ENCODE measurements at places on chromosomes 5 and 9.

DNA sequence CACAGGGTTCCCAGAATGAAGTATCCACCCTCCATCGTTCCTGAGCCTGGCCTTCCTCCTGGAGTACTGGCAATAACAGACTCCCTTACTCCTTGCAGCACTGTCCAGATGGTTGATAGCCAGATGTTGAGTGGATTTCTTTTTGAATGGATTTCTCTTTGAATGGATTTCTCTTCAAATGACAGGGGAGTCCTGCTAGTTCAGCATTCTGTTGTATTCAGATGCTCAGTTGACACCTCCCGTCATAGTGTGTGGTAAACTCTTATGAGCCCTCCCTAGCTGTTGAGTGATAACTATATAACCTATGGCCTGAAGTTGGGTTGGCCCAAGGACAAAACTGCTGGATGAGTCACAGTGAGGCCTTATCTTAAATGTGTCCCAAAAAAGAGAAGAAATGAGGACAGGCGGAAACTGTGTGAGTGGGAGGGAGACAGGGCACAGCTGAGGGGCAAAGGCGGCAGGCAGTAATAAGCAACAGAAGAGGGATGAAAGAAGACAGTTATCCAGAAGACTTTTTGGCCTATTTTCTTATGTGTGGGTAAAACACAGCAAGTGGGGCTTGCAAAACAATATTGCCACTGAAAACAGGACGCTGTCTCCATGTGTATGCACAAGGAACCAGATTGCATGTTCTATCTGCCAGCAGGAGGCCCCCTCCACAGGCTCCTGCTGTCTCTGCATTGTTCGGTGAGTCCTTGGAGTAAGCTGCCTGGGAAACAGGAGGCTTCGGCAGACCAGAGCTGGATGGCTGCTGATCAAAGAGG lies 209.5 kb upstream of the S1PR3 start:
- DNase-seq: no peak

DNA sequence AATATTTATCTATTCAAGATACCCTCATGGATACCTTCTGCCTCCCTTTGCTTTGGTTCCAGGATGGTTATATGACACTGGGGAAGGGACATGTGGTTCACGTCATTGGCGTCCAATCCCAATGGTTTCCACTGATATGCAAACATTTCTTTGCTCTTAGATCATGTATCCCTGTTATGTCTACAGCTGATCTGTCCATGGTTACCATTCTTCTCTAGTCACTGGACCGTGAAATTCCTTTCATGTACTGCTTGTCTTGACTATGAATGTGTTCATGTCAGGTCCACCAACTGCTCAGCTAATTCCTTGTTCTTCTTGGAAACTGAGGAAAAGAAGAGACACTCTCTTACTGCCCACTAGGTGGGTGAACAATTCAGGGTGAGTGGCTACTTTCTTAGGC lies 391.1 kb upstream of the ZNF608 start:
- DNase-seq: no peak

- no peak for DNase-seq
Observed at GRCh38 chr5:96315431-96315830, 117.6 kb downstream of the PCSK1 start.

DNA sequence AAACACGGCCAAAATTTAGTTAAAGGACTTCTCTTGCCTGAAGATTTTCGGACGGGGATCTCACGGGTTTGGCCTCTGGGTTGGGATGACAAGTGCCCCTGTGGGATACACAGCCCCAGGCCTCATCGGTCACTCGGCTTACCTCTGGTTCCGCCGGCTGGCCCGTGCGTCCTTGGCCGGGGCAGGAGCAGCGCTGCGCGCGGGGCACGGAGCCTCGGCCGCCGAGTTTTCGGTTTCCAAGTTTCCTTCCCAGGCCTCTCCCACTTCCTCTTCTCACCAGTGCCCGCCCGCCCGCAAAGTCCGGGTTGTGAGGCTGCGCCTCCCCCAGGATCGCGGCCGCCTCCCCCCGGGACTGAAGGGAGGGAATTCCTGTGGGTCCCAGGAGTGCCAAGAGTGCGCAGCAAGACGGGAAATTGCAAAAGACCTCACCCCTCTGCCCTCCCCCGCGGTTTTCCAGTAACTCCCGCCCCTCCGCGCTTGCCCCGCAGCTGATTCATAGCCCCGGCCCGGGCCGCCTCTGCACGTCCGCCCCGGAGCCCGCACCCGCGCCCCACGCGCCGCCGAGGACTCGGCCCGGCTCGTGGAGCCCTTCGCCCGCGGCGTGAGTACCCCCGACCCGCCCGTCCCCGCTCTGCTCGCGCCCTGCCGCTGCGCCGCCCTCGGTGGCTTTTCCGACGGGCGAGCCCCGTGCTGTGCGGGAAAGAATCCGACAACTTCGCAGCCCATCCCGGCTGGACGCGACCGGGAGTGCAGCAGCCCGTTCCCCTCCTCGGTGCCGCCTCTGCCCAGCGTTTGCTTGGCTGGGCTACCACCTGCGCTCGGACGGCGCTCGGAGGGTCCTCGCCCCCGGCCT lies at the start of gene OSMR:
TSS of gene OSMR (plus strand) at position 487 of the 853 bp plus-strand sequence. CDS start 23,033 bp downstream, outside the sequence.
- no peak for DNase-seq

DNA sequence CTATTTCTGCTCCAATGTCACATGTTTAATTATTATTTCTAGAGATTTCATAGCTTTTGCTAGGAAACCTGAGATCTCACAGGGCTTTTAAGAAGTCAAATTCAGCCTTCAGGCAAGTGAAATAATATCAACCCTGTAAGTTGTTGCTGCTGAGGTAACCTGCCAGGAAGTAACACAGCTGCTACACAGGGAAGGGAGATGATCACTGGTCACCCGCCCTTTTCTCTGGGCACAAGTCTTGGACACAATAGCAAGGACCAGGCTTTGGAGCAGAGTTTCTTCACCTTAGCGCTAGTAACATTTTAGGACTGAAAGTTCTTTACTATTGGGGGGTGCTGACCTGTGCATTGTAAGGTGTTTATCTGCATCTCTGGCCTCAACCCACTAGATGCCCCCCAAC lies 50.1 kb downstream of the PTTG1 start:
- no peak for DNase-seq

DNA sequence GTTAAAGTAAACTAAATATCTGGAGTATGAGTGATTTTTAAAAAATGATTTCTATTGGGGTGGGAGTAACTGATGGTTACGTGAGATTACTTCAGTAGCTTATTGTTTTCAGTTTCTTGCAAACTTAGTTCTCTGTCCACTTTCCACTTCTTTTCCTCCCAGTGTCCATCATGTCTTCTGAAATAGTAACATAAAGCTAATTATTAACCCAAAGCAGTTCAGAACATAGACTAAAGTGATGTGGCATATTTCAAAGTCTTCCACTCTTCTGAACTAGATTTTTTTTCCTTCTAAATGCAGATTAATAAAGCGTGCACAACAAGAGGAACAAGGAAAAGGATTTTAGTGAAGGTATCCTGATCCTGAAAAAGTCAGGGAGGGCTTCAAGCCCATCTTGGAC lies 114.1 kb downstream of the MAN2A1 start:
- no peak for DNase-seq

All from activated gamma-delta T cell (primary cell).